CD4-positive, alpha-beta T cell treated with Interleukin-6 at 100 ng/mL for 8 hours (primary cell): ENCODE measurements at places on chromosomes 13 and 19.

GRCh38 chr13:24097667-24098066, 62.9 kb upstream of the SPATA13 start:
- no peak for DNase-seq

DNA sequence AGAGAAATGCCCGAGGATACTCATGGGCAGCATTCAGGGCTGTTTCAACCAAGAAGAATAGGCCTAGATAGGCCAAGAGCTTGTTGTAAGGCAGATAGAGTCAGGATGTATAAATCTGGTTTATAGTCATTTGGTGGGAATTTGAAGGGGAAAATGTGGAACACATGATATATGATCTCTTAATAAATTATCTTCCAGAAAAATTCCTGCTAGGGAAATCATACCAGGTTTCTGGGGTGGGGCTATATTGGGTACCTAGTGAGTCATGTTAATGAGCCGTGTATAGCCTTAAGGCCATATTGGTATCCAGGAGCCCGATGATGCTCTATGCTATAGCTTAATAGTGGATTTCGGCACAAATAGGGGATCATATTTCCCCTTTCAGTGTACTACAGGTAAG, 51.5 kb upstream of the HTR2A start:
- no peak for DNase-seq

DNA sequence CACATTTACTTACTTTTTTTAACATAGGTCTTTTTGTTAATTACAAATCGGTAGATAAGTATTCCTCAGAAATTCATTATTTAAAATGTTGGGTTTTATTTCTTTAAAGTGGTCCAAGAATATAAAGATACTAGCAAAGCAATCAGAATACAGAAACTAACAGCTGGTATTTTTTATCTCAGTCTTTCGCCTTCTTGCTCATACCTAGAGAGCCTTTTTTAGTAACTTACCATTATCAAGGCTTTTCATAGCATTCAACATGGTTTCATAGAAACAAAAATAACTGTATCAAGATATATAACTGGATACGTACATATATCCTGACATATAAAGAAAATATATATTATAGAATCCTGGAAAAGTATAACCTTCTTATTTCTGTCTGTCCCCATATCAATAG, 227.8 kb upstream of the MIR17HG start:
- no peak for DNase-seq

GRCh38 chr19:19539698-19540063, 1.6 kb downstream of the CILP2 start:
- no peak for DNase-seq

- DNase-seq = no peak
Observed at GRCh38 chr13:35479038-35479492, 2.6 kb upstream of the MAB21L1 start.

DNA sequence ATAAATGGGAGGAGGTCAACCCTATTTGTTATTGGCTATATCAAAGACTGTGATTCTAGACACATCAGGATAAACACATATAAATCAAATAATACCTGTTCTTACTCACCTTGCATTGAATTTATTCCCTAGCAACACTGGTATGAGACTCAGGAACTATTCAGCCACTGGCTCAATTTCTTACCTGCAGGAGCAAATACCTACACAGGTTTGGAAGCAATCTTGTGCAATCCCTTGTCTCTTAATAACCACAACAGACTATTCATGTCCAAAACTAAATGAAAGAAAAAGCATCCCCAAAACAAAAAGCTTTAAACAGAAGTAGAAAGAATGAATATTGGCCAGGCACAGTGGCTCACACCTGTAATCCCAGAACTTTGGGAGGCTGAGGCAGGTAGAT, 55.5 kb downstream of the TBC1D4 start:
- no peak for DNase-seq

DNA sequence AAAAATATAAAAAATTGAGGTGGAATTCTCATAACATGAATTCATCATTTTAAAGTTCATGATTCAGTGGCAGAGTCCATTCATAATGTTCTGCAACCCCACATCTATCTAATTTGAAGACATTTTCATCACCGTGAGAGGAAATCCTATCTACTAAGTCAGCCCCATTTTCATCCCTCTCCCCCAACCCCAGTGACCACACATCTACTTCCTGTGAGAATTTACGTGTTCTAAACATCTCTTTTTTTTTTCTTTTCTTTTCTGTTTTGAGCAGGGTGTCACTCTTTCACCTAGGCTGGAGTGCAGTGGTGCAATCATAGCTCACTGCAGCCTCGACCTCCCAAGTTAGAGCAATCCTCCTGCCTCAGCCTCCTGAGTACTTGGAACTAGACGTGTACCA, 17.5 kb downstream of the ATCAY start:
- no peak for DNase-seq

DNA sequence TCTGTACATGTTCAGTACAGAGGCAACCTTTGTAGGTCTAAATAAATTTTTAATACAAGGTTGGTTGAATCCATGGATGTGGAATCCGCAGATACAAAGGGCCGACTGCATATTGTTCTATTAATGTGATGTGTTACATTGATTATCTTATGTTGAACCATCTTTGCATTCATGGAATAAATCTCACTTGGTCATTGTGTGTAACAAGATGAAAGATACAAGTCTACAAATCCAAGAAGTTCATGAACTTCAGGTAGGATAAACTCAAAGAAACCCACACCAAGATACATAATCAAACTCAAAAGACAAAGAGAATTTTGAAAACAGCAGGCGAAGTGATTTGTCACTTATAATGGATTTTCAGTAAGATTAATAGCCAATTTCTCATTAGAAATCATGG, 8.0 kb upstream of the TFDP1 start:
- DNase-seq = no peak
